A549 treated with dexamethasone at 1 μM for 4 hours (cell line): ENCODE measurements at places on chromosomes 3 and 15. TPM values are rescaled to one million over a fixed set of nuclear protein-coding genes. Genes with fewer than 3 reads are reported as not detected.

Gene RYR3
- 0.05 to 0.12 TPM (median 0.07 TPM) in 4 of 5 replicates, not detected in the other for total RNA-seq

Gene PRSS50
- total RNA-seq: not detected in 5 replicates

Gene DTX3L
- 7.8 to 10.2 TPM (median 9.6 TPM) in 5 replicates for total RNA-seq

Gene AGBL1
- total RNA-seq: not detected in 5 replicates

Gene SLC22A14
- 0.04 to 0.14 TPM (median 0.08 TPM) in 4 of 5 replicates, not detected in the other for total RNA-seq

Gene HGD
- total RNA-seq: 17.7 to 25.2 TPM (median 21.9 TPM) in 5 replicates

Gene ZKSCAN7
- total RNA-seq: not detected in 5 replicates

Gene LDHAL6B
- total RNA-seq: 0.05 TPM in 1 of 5 replicates, not detected in the others

Gene ZNF662
- total RNA-seq: not detected in 5 replicates
